CMK (cell line): ENCODE measurements at places on chromosomes 16 and 17.

GRCh38 chr17:49469831-49470810, 25.0 kb upstream of the NGFR start:
- no peak for DNase-seq

DNA sequence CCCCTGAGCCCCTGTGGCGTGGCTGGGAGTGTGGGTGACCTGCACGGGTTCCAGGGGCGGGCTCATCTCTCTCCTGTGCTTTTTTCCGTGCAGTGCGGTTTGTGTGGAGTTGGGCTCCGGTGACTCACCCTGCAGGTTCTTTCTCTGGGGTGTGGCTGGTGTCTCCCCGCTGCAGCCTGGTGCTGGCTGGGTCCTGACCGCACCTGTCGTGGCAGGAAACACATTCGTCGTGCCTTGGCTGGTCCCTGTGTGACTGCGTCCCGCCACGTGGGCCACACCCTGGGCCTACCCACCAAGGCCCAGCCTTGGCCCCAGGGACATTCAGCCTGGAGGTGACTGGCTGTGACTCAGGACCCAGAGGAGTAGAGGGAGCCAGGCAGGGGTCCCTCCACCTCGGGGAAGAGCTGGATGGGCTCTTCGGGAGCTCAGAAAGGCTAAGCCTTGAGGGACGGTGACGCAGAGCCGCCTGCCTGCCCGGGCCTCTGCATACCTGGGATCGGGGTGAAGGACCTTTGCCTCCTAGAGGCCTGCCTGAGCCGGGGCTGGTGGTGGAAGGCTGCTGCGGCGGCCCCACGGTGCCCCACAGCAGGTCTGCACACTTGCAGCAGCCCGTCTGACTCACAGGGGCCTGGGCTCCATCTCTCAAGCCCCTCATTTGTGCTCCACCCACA, 7.8 kb downstream of the TRAF7 start:
- DNase-seq = no peak

GRCh38 chr17:42457107-42457792, 1.4 kb upstream of the ATP6V0A1 start:
- DNase-seq = no peak

GRCh38 chr16:3046641-3047386, 453 bp downstream of the MMP25 start:
- DNase-seq = no peak

- DNase-seq = no peak
These were observed 580 bp downstream of the TANC2 start for GRCh38 chr17:62966426-62967204.

DNA sequence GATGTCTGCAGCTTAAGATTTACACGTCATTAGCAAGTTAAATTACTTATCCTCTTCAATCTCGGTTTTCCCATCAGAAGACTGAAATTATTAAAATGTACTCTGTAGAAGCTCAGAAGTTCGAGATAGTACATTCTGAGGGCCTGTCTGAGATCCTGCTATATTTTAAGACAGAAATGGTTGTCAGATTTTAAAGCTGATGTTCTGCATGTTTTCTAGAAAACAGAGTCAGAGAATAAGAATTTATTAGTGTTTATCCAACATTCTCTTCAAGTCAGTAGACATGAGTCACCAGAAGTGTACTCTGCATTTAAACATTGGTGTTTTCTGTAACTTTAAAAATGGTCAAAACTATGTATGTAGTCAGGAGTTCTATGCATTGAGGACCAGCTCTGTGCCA, 155.2 kb upstream of the MYOCD start:
- DNase-seq = no peak

- DNase-seq = no peak
These were observed 57.2 kb upstream of the CACNG3 start for GRCh38 chr16:24198807-24199533.

DNA sequence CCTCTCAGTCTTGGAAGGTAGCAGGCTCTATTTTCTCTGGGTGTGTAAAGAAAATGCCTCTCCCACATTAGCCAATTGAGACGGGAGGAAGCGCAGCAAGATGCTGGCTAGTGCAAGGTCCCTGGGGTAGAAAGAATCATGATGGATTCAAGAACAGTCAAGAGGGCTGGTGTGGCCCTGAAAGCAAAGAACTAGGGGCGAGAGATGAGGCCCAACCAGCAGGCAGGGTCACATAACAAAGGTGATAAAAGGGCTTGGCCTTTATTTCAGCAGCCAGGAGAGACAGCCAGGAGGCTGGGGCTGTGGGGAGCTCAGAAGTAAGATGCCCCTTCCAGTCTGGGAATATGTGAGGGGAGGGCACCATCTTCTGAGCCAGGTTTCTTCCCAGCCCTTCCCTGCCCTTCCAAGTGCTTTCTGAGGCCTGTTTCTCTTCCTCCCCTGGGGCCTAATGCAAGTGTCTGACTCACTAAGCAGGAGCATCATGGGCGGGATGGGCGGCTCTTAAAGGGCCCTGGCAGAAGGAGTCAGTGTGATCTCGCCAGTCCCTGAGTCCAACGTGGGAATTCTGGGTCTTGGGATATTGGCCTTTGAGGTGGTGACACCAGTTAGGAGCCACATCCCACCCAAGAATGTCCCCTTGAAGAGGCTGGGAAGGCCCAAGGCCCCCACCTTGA, 3.9 kb upstream of the NLRC5 start:
- DNase-seq = no peak

DNA sequence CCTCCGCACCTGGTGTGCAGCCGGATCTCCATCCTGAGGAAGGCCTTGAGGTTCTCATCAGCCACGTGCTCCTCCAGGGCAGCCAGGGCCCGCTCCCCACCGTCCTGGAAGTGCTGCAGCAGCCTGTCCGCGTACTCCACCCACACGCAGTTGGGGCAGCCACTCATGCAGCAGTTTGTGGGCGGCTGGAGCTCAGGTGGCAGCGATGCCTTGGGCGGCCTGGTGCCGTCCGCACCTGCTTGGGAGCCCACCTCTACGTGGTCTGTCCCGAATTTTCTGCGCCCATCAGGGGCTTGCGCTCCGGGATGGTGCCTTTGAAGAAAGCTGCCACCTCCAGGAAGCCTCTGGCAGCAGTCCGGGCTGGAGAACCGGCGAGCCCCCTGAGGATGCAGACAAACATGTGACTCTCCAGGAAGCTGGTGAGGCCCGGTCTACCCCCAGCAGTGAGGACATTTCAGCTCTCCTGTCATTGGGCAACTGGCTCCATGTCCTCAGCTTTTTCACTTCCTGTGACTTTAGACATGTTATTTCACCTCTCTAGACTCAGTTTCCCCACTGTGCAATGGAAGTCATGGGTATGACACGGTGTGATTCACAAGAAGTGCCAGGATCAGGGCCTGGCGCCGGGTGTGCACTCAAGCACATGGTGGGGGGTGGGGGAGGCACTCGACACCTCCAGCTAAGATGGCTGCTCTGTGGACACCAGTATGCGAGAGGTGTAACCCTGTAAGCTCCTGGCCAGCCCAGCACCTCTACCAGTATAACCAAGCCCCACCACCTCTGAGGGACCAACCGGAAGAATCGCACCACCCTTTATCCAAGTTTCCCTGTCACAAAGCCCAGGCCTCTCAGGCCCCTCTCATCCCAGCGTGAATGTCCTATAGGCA, 957 bp downstream of the OXLD1 start:
- DNase-seq = no peak

- no peak for DNase-seq
These were observed 126.0 kb downstream of the RAB11FIP4 start for GRCh38 chr17:31517524-31517923.

DNA sequence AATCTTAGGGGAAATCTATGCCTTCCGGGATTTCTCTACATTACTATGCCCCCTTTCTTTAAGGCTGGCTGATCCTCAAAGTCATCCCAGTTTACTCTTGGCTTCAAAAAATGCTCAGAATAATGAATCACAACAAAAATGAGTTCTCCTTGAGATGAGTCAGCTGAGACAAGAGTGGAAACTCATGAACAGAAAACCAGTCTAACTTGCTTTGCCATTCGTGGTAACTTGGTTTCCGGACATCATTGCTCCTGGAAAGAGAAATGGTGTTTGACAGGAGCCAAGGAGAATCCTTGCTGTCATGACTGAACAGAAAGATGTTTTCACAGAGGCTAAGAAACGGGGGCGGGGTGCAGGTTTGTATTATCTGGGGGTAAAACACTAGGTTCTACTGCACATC, 435.6 kb upstream of the DYNLRB2 start:
- no peak for DNase-seq

- DNase-seq = no peak
These were observed 21.3 kb downstream of the TPSD1 start for GRCh38 chr16:1277151-1277598.

- DNase-seq = no peak
These were observed 190.1 kb downstream of the CCDC182 start for GRCh38 chr17:57554826-57555635.

GRCh38 chr17:51487947-51488346, 227.6 kb downstream of the UTP18 start:
- DNase-seq = no peak

DNA sequence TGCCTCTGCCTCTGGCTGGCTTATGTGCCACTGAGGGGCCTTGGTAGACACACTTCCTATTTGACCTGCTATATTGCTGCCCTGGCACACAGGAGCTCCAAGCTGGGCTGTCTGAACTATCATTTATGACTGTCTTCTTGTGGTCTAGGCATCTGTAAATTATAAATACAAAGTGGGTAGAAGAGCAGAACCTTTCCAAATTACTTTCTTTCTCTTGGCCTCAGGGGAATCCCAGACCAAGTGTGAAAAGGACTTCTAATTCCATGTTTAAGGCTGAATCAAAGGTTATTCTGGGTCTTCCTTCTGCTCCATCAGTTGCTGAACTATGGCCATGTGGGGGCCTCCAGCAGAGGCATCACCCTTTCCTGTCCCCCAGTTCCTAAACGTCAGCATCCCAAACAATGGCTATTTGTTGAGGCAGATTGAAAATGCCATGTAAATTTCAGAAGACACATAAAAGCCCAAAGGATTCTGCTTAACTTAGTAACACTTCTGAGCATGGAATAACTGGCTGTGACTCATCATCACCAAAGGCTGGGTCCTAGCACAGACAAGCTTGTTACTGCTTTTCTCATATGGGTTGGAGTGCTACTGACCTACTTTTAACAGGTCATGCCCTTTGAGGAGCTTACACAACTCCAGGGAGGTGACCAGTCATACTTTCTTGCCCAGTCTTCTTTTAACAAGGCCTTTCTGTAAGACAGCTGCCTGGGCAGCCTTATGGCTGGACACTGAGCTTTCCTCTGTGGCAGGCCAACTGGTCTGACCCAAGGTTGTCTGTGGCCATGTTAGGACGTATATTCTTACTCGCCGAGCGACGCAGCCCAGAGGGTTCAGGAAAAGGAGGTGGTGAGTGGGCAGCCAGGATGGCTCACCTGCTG, 154.8 kb downstream of the VPS53 start:
- DNase-seq = no peak

DNA sequence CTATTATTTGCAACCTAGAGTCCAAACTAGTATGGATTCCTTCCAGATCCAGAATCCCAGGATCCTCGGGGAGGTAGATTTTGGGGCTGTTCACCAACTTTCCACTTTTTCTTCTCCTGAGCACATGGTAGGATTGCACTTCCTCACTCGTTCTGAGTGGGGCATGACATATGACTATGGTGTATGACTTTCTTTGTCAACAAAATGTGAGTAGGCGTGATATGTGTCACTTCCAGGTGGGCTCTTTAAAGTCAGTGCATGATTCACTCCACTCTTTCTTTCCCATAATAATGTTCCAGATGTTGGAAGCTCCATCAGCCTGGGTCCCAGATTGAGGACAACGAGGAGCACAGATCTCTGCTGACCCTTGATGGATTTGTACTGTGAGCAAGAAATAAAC, 21.5 kb downstream of the IRX5 start:
- DNase-seq = no peak

DNA sequence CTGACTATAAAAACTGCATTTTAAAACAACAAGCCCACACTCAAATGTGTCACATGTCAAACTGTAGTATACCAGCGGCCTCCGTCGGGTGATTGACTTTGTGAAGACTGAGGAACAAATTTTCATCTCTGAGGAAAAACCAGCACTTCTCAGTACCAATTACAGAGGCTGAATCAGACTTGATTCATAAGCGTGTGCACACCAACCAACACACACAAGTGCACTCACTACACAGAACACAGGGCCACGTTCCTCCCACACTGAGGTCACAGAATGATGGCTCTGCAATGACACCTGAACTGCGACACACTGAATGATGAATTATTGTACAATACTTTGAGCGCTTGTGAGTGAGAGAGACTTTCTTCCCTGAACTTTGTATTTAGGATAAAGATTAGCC, 29.6 kb downstream of the XPO6 start:
- DNase-seq = no peak

- no peak for DNase-seq
These were observed 44.4 kb upstream of the ARL4D start for GRCh38 chr17:43354371-43354770.

DNA sequence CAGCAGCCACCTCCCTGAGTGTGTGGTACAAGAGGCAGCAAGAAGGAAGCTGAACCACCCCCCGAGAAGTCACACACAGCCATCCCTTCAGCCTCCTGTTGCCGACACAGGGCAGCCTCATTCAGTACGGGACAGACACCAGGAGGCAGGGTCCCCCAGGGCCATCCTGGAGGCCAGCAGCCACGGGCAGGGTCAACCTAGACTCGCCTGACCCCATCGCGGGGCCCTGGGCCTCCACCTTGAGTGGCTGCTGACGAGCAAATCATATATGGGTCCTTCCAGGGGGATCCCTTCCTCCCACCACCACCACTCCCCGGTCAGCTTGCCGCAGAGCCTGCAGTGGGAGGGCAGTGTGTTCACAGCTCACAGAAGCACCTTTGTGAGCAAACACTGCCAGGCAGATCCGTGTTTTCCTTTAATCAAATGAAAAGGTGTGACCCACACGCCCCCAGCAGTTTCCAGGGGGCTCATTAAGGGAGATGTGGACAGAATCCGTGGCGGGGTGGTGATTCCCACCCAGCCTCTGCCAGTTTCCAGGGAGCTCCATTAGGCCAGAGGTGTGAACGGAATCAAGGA, 5.6 kb upstream of the ACSF3 start:
- DNase-seq = no peak

DNA sequence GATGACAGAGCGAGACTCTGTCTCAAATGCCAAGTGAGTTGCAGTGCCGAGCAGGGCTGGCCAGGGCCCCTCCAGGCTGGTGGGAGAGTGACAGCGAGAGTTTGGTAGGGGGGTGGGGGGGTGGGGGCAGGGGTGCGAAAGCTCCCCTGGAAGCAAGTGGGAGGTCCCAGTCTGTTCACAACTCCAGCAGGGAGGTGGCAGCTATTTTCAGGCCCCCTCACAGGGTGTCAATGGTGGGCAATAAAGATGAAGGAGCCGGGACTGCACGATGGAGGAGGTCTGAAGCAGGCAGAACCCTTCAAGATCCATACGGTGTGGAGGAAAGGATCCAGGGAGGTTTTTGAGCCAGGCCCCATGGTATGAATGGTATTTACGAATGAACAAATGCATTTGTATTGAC, 83.7 kb downstream of the PGS1 start:
- DNase-seq = no peak

GRCh38 chr16:56669005-56669839, at the start of gene MT1H:
TSS of gene MT1H (plus strand) at chr16:56669814. CDS start at chr16:56669885, 71 bp downstream.
- DNase-seq = no peak

DNA sequence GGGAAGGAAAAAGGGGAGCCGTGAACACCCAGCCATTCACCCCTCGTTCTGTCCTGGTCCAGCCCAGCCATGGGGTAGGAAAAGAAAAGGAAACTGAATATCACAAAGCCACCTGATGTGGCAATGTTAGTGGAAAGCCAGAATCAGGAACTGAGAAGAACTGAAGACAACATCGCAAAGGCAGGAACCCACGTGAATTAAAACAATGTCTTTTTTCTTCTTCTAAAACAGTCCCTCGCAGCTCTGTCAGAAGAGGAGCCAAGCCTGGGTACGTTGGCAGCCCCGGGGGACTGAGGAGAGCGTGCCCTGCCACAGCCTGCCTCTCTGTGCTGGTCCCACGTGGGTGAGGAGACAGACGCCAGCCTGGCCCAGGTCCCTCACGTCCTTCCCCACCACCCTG, 55.0 kb downstream of the ZNF423 start:
- DNase-seq = no peak
